ENCODE measurements at places on chromosomes 2 and 18.
A peak's percentile ranks its signal among the peaks of the same experiment; 100 is the strongest.

GRCh38 chr2:216925636-216926366 is 65.9 kb upstream of the TNP1 start:
- no peak for DNase-seq

- DNase-seq = peak; percentile 97
These were observed 17.8 kb upstream of the CD8A start for GRCh38 chr2:86808315-86809161.

DNA sequence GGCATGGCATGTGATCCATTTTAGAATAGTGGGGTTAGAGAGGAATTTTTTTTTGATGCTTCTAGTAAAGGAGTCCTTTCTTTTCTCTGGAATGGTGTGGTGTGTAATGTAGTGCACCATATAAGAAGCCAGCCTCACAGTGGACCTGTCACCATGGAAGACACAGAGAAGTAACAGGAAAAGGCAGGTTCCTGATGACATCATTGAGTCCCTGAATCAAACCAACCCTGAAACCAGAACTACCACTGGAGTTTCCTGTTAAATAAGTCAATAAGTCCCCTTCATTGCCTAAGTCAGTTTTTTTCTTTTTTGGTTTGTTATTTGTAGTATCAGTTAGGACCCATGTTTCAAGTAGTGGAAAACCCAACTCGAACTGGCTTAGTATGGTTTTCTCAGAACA is 11.9 kb downstream of the ADCYAP1 start:
- DNase-seq = no peak

GRCh38 chr2:2933426-2933825 is 444.2 kb downstream of the EIPR1 start:
- peak; percentile 45 for DNase-seq

- no peak for DNase-seq
These were observed 5.9 kb downstream of the SERPINB11 start for GRCh38 chr18:63708650-63709049.

GRCh38 chr2:24515335-24515734 is 24.3 kb downstream of the NCOA1 start:
- no peak for DNase-seq

- DNase-seq = peak; percentile 77
These were observed 8.7 kb upstream of the TXNDC2 start for GRCh38 chr18:9876867-9877654.

- DNase-seq = no peak
These were observed 48.3 kb downstream of the ZC3H15 start for GRCh38 chr2:186534406-186534805.

- DNase-seq = no peak
These were observed 42.9 kb upstream of the SERTAD2 start for GRCh38 chr2:64696636-64697035.

DNA sequence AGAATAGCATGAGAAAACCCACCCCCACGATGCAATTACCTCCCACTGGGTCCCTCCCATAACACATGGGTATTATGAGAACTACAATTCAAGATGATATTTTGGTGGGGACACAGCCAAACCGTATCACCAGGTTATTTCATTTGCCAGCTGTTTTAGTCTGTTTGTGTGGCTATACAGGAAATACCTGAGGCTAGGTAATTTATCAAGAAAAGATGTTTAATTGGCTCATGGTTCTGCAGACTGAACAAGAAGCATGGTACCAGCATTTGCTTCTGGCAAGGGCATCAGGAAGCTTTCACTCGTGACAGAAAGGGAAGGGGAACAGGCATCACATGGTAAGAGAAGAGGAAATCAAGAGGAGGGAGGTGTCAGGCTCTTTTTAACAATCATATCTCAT is 329.2 kb downstream of the GULP1 start:
- no peak for DNase-seq

- DNase-seq = peak; percentile 86
These were observed 119.0 kb upstream of the ZFP36L2 start for GRCh38 chr2:43345391-43345813.

DNA sequence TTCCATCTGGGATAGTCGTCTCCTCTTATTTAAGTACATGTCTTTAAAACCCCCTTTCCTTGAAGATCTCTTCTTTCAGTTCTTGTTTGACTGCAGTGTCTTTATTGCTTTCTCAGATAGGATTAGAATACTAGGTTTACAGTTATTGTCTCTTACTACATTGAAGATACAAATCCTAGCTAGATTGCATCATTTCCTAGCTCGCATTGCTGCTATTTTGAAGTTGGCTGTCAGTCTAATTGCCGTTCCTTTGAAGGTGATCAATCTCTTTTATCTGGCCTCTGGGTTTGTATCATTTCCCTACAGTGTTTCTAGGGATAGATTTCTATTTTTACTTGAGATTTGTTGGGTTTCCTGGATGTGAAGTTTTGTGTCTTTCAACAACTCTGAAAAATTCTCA is 20.9 kb downstream of the ARMC9 start:
- DNase-seq = no peak

- DNase-seq = peak; percentile 64
These were observed 88.9 kb upstream of the BCL2L11 start for GRCh38 chr2:111031546-111032478.

DNA sequence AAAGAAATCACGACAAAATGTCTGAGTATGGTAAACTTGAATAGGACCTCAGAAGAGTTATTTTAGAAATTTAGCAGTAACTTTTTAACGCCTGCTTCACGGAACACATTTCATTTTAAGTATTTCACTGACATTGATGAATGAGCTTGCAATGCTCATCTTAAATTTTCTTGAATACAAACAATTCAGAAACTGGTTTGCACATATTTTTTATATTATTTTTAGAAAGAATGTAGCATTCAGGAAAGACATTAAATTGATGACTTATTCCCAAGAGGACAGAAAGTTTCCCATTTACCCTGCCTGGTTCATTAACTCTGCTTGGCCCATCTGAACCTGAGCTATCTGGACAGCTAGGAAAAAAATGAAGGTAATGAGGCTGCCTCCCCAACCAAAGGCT is 89.3 kb downstream of the MBD2 start:
- DNase-seq = no peak

DNA sequence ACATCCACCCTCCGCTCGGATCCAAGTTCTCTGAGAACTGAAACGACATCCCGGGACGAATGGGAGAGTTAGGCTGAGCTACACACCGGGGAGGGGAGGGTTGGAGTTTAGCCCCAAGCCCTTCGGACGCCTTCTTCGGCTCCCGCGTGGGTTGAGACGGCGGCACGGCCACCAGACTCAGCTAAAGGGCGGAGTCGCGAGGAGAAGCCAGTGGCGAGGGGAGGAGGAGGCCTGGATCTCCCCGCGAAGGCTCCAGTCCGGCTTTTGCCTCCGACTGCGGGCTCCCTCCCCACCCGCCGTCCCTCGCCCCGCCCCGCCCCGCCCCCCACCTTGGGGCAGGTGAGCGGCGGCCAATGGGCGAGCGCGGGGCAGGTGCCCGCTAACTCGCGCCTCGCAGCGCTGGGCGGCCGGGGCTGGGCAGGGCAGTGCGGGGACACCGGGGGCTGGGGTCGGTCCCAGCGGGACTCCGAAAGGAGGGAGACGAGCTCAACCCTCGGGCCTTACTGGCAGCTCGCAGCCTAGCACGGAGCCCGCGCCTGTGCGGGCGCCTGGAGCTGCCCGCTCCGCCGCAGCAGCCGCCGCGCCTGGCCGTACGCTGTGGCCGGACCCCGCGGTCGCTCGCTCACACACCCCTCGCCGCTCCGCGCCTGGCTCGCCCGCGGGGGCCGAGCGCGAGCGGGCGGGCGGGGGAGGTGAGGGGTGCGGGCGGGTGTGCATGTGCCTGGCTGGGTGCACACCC is at the start of gene EMX1:
Gene EMX1, plus strand, starts transcription at position 382 of the 739 bp plus-strand sequence. Its CDS starts 334 bp downstream, at position 716.
- DNase-seq = peak; percentile 92

GRCh38 chr2:54370405-54371104 is 85.6 kb upstream of the SPTBN1 start:
- no peak for DNase-seq

GRCh38 chr18:52678551-52678950 is 338.6 kb downstream of the DCC start:
- no peak for DNase-seq

GRCh38 chr2:203758841-203759689 is 52.6 kb downstream of the CD28 start:
- peak; percentile 68 for DNase-seq

DNA sequence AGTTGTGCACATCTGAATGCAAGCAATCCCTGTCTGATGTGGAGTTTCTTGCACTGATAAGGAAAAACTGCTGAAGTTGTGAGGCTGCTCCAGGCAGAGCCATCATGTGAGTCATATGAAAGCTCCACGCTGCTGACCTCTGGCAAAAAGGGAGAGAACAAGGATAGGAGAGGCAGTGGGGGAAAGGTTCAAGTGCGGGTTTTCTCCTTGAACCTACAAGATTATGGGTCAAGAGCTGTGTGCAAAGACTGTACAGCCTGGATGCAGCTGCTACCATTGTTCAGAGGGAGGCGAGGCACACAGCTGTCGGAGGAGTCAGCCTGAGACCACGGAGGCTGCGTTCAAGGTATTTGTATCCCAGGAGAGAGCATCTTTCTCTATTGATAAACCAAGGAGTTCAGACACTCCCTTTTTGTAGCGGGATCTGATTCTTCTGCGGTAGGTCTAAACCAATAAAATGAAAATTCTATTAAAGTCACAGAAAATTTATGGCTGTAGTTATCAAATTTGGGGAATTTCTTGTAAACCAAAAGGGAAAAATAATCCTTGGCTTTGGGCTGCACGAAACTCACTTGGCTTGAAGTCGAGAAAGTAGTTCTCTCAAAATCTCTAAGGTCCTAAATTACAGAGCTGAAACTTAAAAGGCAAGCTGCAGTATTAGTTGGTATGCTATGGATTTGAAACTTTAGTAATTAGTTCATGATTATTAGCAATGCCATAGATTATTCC is at the start of gene CDK15:
Gene CDK15, plus strand, starts transcription at position 96 of the 729 bp plus-strand sequence. Its CDS starts 128 bp downstream, at position 224.
- peak; percentile 76 for DNase-seq

DNA sequence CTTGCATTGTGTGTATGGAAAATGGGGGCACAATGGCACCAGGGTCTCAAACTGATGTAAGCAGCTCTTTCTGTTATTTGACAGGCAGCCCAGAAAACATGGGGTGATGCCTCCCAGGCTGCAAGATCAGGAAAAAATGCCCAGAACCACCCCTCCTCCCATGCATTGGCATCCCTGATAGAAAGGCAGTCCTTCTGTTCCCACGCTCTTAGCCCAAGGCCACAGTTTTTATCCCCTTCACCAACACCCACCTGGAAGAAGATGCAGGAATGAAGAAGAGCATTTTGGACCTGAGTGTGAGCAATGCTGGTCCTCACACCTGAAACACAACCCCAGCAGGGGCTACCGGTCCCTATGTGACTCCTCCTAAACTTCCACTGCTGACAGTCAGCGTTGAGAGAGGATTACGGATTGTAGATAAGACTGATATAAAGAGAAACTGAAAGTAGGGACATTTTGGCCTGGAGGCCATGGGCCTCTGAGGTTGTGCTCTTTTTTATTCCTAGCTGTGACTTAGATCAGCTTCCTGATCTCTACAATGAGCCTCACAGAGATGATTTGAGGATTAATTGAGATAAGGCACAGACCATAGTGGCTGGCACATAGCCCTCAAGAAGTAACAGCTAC is 386.0 kb upstream of the ATP5MC3 start:
- DNase-seq = no peak

GRCh38 chr2:234858145-234858544 is 93.7 kb upstream of the SH3BP4 start:
- DNase-seq = peak; percentile 80

GRCh38 chr18:57220480-57220879 is 73.6 kb downstream of the BOD1L2 start:
- DNase-seq = no peak

DNA sequence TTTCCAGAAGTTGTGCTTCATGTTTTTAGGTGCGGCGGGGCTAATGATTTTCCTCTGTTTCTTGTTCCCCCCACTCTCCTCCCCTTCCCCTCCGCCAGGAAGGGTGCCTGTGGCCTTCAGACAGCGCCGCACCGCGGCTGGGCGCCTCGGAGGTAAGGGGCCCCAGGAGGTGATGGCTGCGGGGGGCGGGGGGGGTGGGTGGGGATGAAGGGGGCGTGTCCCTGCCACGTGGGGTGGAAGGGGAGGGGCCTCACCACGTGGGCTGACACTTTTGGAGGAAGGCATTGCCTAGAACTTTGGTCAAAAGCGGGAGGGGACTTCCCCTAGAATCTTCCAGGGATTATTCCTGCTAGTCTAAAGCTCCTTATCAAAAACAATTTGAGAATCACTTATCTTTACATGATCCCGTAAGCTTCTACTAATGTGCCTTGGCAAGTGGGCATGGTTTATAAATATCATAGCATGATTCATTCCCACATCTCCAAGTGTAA is 83.1 kb downstream of the FAM210A start:
- DNase-seq = peak; percentile 30

GRCh38 chr2:150109912-150110311 is 377.6 kb downstream of the RND3 start:
- DNase-seq = no peak

DNA sequence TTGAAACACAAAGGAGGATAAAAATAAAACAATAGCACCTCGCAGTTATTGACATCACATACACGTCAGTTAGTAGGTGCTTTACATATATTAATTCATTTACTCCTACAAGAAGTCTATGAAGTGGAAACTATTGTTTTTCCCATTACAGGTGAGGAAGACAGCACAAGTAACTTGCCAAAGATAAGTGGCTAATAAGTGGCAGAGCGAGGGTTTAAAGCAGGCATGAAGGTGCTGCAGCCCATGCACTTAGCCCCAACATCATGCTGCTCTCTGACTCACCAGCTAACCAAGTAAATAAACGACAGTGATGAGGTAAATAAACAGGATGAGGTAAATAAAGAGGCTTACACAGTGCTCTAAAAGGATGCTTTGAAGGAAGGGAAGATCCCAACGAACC is 498.6 kb upstream of the ZEB2 start:
- DNase-seq = peak; percentile 51

- no peak for DNase-seq
These were observed 118.9 kb downstream of the SPOPL start for GRCh38 chr2:138620431-138620830.

GRCh38 chr18:46352520-46353250 is 248.5 kb downstream of the HAUS1 start:
- DNase-seq = no peak

GRCh38 chr2:202605174-202605573 is 29.6 kb upstream of the FAM117B start:
- no peak for DNase-seq

GRCh38 chr2:100422320-100423055 is 5.0 kb upstream of the CHST10 start:
- DNase-seq = peak; percentile 74
